ENCODE measurements at places on chromosomes 16 and 17.
A peak's percentile ranks its signal among the peaks of the same experiment; 100 is the strongest.

DNA sequence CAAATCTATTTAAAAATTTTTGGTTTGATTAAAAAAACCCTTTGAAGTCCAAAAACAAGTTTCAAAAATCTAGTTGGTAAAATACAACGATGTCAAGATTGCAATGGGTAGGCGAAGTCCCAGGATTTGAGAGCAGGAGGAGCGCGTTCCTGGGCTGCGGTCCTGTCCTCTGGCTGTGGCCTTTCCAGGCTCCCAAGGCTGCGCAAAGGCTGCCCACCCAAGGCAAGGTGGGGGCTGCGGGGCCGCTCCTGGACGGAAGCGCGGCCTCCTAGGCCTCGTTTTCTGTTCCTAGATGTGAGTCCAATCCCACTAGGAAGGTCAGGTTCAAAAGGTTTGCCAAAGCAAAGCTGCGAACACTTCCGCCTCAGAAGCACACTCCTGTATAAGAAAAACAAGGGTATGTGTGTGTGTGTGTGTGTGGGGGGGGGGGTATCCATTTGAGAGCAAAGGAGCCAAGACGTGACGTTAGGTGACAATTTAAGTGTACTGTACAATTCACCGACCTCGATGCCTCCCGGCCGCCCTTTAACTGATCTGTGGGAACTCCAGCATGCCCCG lies 9.2 kb downstream of the AHSP start:
- DNase-seq = no peak

GRCh38 chr16:22183335-22183734 lies 21.0 kb downstream of the SDR42E2 start:
- no peak for DNase-seq

- DNase-seq = peak; percentile 76
Observed at GRCh38 chr16:361872-362701, 8.3 kb downstream of the MRPL28 start.

DNA sequence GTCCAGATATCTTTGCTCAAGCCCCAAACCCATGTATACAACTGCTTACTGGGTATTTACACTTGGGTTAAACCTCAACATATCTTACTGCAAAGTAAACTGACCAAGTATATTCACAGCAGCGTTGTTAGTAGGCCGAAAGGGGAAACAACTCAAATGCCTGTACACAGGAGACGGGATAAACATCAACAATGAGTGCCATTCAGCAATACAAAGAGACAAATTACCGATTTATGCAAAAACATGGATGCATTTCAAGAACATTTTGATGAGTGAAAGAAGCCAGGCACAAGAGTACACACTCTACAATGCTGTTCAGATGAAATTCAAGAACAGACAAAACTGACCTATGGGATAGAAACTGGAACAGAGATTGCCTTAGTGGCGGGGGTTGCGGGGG lies 136.3 kb upstream of the CACNG3 start:
- no peak for DNase-seq

GRCh38 chr16:74844041-74844980 lies 69.7 kb upstream of the FA2H start:
- DNase-seq = no peak

DNA sequence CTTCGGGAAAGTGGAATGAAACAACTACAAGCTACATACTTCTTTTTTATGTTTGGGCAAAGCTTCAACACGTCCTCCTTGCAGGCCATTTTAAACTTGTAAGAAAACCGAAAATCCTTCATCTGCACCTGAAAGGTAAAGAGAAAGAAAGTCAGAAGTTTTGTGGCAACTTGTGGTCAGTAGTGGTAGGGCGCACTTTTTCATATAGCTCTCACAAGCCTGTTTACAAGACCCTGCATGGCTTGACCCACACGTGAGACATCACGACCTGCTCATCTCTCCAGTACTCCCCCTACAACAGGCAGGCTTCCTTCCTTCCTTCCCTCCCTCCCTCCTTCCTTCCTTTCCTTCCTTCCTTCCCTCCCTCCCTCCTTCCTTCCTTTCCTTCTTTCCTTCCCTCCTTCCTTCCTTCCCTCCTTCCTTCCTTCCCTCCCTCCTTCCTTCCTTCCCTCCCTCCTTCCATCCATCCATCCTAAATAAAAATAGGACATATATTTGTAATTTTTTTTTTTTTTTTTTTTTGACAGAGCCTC lies 48.7 kb upstream of the CLEC18B start:
- no peak for DNase-seq

DNA sequence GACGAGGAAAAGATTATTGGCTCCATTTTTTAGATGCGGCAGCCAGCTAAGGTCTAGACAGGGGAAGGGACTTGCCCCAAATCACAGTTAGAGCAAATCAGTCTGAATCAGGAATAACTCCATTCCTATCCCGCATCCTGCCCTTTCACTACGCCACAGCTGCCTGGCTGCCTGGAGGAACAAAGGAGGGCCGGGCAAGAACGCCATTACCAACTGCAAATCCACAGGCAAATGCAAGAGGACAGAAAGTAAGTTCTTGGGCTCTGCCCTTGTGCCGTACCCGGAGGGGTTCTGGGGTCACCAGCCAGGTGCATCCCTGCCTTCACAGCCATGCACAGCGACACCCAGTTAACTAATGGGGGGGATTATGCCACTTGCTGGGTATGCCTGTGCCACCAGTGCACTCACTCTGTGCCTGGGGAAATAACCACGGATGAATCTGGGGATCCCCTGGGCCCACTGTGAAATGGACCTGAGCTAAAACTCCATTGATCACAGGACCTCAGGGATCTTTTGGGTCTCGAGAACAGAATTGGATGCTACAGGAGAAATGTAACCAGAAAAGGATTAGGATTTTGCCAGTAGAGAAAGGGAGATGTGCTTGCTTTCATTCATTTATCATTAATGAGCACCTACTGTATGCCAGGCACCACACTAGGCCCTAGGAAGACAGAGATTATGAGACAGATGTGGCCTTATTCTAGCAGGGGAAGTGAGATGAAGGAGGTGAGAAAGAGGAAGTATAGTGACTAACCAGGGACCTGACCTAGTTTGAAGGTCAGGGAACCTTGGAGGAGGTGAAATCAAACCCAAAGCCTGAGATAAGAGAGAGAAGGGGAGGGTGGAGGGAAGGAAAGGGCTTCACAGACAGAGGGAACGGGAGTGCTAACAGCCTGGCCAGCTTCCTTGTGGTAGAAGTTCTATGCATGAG lies 17.7 kb downstream of the BCL7C start:
- peak; percentile 40 for DNase-seq

DNA sequence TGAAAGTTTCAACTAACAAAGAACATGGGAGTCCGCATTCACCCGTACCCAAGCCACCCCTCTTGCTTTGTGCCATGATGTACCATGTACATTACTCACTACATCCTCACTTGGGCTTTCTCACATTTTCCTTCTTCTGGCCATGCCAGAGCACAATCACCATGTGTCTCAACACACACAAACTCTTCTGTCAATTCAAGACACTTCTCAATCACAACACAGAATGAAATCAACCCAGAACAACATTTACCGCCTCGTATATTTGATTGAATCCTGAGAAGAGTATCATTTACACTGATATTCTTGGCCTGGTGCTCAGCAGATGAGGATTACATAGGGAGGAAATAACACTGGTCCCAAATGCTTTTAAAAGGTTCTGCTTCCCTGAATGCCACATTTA lies 4.5 kb downstream of the ADAMTS18 start:
- DNase-seq = no peak

- peak; percentile 55 for DNase-seq
Observed at GRCh38 chr17:49361129-49361901, 735 bp downstream of the ZNF652 start.

DNA sequence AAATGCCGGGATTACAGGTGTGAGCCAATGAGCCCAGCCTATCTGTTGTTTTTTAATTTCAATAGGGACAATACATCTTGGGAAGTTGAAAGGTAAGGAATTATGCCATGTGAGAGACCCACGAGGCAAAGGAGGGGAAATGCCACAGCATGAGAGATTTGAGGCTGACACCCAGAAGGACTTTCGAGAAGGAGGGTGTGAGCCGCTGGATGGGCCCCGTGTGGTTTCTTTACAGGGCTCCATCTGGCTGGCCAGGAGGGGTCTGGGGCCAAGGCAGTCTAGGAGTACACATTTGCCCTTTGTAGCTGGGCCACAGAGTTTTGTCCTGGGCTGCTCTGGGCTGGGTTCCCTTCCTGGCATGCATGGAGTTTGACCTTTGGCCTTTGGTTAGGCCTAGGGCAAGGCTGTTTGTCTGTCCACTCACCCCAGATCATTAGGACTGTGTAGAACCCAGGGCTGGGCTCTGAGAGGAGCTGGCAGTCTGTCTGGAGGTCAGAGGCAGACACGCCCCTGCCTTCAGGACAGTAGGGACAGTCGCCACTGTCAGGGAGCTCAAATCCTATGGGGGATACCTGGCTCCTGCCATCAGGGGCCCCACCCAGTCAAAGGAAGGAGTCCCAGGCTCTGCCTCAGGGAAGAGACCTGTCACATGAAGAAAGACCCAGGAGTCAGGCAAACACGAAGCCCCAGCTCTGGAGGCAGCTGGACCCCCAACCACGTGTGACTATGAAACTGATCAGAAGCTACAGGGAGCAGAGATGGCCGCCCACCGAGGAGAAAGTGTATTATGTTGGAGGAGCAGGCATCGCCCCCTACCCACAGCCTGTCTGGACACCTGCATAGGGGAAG lies 24.2 kb upstream of the NXPH3 start:
- no peak for DNase-seq

- DNase-seq = no peak
Observed at GRCh38 chr16:70779361-70779760, 21.6 kb downstream of the VAC14 start.

DNA sequence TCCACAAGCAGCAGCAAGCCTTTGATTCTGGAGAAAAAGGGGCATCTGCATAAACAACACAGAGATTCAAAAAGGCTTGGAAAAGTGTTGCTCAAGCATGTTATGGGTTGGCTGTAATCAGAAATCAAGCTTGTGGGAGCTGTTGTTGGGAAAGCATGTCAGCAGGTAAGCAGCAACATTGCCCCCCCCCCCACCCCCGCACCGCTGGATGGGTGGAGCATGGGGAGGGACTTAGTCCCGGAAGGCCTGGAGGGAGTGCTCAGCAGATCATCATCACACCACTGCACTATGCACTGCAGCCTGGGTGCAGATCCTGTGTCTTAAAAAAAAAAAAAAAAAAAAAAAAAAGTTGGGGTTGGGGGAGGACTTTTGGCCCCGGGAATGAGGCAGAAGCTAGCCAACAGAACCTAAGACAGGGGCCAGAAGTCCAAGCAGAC lies 16.8 kb upstream of the AKAP1 start:
- DNase-seq = no peak

- no peak for DNase-seq
Observed at GRCh38 chr17:78774956-78775571, 7.0 kb downstream of the CYTH1 start.

DNA sequence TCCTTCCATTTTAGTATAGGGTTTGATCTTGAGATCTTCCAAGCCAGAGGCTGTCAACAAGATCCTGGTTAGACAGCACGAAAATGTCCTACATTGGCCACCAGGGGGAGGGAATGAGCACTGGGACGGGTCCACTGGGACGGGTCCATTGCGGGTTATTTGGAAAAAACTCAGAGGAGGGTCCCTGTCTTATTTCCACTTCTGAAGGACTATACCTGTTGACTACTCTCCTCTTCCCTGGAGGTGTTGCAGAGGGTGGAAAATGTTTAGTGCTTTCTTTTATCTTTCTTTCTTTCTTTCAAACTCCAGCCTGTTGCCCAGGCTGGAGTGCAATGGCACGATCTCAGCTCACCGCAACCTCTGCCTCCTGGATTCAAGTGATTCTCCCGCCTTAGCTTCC lies 2.5 kb downstream of the TTLL6 start:
- DNase-seq = peak; percentile 59

GRCh38 chr16:49547448-49547847 lies 173.8 kb downstream of the C16orf78 start:
- no peak for DNase-seq

GRCh38 chr16:17251496-17251895 lies 219.3 kb downstream of the XYLT1 start:
- no peak for DNase-seq

GRCh38 chr16:71426069-71426879 lies 15.6 kb downstream of the TLE7 start:
- DNase-seq = peak; percentile 72

GRCh38 chr16:74565378-74565777 lies 41.5 kb downstream of the GLG1 start:
- DNase-seq = no peak

DNA sequence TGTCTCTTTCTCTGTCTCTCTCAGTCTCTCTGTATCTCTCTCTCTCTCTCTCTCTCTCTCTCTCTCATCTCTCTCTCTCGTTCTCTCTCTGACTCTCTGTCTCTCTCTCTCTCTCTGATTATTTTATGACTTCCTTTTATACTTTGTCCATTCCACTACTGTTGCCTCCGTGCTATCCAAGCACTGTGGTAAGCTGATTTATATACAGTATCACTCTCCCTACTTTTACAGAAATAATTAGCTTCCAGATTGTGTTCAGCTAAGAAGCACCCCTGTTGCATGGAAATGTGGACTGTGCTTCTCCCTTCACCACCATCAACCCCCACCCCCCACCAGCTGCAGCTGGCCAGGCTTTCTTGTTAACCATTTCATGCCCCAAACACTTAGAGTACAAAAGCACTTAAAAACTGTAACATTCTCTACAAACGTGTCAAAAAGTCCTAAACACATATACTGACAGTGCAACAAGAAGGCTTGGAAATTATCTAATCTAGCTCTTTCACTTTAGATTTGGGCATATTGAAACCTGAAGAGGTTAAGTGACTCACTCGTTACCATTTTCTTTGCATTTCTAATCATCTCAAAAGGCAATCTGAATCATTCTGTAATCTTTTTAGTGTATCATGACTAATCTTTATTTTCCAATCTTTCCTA lies 11.6 kb upstream of the TMEM100 start:
- no peak for DNase-seq

GRCh38 chr16:64925166-64925565 lies 196.7 kb downstream of the CDH11 start:
- DNase-seq = no peak

DNA sequence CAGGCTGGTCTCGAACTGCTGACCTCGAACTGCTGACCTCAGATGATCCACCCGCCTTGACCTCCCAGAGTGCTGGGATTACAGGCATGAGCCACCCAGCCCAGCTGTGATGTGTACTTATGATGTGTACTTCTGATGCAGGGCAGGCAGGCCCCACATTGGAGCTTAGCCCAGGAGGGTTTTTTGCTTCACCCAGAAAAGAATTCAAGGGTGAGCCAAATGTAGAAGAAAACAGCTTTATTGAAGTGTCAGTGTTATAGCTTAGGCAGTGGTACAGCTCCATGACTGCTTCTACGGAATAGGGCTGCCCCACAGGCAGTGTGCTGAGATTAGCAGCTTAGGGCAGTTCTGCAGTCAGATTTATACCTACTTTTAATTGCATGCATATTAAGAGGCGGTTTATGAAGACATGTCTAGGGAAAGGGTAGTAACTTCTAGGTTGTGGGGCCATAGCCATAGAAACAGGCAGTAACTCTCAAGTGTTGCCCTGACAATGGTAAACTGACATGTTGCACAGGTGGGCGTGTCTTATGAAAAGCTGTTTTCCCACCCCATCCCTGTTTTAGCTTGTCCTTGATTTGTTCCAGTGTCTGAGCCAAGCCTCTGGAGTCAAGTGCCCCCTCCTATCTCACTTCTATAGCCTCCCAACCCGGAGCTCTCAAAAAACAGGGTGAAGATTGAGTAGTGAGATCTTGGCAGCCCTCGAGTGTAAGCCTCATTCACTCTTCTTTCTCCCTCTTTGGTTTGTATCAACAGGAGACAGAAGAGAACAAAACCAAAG lies 24.1 kb upstream of the POLR3E start:
- DNase-seq = no peak

Data from EH (cell line).